ENCODE measurements at places on chromosomes 5 and 9.

DNA sequence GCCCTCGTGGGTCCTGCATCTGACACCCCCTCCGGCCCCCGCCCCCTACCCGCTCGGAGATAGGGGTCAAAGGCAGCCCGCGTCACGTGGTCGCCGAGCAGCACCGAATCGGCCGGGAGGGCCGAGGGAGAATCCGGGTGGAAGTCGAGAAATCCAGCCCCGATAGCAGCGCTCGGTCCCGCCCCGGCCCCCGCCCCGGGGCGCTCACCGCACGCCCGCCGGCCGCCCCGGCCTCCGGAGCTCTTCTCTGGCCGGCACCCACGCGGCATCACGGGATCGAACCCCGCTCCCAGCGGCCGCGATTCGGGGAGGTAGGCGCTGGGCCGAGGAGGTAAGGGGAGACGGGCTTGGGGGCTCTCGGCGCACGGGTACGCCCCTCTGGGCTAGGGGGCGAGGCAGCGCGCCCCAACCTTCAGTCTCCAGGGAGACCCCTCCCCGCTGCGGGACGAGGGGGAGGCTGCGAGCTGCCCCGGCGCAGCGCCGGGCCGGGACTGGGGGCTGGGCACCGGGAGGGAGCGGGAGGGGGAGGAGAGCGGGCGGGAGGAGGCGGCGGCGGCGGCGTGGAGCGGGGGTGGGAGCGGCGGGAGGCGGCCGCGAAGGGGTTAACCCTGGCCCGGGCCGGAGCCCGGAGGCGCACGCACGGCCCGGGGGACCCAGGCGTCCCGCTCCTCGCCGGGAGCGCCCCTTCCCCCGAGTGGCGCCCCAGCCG, 22.1 kb upstream of the NDST1 start:
- no peak for DNase-seq

GRCh38 chr9:72271613-72272478, 93.2 kb downstream of the ZFAND5 start:
- DNase-seq, result peak; percentile 54

DNA sequence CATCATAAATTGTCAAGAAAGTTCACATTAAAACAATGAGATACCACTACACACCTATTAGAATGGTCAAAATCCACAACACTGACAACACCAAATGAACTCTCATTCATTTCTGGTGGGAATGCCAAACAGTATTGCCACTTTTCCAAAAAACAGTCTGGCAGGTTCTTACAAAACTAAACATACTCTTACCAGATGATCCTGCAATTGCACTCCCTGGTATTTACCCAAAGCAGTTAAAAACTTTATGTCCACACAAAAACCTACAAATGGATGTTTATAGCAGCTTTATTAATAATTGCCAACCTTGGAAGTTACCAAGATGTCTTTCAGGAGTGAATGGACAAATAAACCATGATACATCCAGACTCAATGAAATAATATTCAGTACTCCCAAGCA, 56.8 kb downstream of the ZNF608 start:
- DNase-seq, result no peak

GRCh38 chr9:87290241-87291052, 207.2 kb upstream of the DAPK1 start:
- DNase-seq, result no peak

GRCh38 chr5:131541762-131542161, 93.3 kb downstream of the RAPGEF6 start:
- DNase-seq, result no peak

DNA sequence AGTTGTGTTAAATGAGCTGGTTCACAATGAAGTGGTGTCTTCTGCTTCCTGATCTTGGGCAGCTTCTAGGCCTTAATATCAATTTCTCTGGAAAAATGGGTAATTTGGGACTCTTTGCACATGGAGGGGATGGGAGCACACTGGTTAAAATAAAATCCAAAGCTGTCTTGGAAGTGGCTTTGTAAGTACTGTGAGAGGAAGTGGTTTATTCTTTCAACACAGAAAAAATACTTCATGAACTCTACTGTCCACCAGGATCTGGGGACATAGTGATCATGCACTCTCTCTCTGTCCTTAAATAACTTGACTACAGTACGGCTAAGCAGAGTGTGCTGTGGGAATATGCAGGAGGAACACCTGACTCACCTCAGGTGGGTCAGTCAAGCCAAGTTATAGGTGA, 2.4 kb downstream of the PCYOX1L start:
- no peak for DNase-seq

DNA sequence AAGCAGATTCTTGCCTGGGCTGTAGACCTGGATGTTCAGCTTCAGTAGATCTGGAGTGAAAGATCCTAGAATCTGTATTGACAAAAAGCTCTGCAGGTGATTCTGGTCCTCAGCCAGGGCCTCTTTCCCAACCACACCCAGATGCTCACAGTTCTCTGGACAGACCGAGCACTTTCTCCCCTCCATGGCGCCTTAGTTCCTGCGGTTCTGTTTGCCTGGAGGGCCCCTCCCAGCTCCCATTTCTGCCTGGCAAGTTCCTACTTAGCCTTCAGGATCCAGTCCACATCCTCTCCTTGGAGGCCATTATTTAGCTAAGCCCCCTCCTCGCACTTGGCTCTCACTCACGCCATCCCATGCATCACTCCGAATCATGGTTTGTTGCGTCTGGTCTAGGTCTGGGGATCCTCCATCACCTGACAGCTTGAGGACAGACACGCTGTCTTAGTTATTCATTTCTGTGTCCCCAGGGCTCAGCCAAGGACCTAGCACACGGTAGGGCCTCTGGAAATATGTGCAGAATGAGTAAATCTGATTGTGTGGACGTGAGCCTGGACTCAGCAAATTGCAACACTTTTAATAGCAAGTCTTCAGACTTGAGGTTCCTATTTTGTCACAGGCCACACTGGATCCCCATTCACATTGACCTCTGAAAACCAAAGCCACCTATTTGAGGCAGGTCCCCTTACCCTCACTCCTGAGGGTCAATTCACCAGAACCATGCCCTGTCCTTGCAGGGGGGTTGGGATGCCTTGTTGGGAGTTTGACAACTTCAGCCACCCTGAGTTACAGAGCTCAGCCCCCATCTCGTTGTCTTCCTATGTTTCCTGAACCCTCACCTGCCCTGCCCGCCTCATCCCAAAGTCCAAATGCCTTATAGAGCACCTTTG, 50.7 kb downstream of the COL15A1 start:
- DNase-seq, result no peak

- no peak for DNase-seq
Measured at GRCh38 chr5:145521066-145521465, 314.1 kb downstream of the PRELID2 start.

DNA sequence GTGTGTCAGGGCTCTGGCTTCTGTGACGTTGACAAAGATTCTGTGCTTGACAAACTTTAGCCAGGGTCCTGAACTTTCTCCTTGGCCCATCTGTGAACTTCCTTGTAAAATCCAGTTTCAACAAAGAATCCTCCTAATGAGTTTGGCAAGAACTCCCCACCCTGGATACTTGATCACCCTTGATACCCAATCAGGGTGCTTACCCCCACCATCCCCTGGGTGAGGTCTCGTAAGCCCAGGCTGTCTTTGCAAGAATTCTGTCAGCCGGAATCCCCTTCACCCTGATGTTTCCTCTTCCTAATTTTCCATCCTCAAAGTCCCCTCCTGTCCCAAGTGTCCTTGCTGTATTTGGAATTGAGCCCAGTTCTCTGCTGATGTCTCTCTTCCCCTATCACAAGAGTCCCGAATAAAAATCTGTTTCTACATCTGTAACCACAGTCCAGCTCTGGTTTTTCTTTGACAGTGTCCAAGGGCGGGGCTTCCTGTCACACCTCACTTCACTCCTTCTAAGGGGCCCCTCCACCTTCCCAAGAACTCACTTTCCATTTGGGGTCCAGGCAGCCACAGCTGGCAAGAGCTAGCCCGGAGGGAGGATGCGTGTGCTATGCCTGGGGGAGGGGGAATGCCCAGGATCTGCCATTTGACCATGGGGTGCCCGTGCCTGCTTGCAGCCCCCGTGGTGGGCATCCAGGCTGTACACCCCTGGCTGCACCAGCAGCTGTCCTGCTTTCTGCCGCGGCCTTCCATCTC, 2.7 kb upstream of the CARD19 start:
- peak; percentile 43 for DNase-seq

DNA sequence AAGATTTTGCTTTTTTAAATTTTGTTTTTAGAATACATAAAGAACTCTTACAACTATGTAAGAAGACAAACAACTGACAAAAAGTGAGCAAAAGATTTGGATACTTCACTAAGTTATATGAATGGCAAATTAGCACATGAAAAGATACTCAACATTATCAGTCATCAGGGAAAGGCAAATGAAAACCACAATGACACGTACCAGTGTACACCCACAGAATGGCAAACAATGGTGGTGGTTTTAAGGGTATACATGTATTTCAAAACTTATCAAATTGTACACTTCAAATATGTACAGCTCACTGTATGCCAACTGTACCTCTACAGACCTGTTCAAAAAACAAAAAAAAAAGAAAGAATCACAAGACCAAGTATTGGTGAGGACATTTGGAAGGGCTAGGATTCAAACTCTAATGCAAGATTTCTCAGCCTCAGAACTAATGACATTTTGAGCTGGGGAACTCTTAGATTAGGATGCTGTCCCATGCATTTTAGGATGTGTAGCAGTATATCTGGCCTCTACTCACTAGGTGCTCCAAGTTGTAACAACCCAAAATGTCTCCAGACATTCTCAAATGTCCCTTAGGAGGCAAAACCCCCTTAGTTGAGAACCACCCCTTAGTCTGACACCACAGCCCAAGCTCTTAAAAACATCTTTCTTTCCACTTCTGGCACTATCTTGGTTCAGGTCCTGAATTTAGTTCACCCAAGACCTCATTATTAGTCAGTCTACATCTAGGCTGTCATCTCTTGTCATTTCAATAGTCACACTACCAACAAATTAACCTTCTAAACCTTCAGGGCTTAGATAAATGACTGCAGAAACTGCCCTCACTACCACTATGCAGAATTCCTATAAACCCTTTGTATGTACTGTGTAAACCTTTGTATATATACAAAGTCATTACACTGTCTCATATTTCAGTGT, 9.7 kb downstream of the SCAI start:
- no peak for DNase-seq

GRCh38 chr5:62231576-62231975, 74.4 kb upstream of the KIF2A start:
- no peak for DNase-seq

DNA sequence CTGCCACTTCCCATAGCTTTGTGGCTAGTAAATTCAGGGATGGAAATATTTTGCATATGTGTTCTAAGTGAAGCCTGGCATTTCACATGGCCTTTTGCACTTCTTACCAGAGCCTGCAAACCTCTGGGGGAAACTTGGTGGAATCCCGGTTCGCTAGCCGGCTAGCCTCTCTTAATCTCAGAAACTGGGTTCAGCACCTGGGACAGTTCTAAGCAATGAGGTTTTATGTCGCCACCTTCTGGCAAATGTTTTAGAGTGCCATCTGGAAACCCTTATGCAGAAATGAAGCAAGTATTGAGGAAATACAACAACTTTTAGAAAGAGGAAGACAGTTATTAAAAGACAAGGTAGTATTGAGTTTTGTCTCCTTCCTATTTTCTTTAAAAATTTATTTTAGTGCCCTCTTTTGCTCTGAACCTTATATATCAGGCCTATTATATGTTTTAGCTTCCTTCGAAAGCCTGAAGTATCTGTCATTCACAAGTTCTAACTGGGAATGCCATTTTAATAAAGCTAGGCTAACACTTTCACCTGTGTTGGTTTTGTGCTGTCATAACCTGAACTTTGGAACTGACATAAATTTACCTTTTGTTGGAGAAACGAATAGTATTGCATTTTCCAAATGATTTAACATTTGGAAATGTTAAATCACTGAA, 963 bp upstream of the HTR1A start:
- DNase-seq, result peak; percentile 85

- DNase-seq, result no peak
Measured at GRCh38 chr5:133757396-133757945, 145.1 kb upstream of the FSTL4 start.

DNA sequence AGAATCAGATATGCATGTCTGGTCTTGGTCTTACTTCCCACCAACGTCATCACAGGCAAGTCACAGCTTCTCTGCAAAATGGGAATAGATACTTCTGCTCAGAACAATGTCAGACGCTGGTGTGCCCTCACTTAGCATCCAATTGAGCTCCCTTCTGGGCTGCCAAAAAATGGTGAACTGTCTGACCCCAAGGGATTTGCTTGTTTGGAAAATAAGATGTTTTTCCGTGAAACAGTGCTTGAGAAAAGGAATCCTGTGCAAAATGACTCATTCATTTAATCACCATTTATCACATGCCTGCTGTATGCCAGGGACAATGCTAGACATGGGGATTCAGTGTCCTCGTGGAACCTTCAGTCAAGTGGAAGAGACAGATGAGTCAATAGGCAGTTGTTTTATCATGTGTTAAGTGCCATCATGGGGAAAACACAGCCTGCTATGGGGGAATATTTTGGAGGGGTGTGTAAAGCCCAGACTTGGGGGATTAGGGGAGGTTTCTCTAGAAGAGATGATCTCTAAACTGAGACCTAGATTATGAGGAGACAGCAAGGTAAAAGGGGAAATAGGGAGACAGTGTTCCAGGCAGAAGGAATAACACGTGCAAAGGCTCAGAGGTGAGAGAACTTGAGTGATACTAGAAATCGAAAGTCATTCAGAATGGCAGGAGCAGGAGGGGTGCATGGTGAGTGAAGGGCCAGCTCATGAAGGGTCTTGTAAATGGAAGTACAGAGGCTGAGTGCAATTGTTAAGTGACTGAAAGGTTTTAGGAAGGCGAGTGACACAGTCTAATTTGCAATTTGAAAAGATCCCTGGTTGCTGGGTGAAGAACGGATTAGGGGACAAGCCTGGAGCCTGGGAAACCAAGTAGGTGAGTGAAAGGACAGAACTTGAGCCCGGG, 3.9 kb downstream of the NIPAL4 start:
- no peak for DNase-seq

DNA sequence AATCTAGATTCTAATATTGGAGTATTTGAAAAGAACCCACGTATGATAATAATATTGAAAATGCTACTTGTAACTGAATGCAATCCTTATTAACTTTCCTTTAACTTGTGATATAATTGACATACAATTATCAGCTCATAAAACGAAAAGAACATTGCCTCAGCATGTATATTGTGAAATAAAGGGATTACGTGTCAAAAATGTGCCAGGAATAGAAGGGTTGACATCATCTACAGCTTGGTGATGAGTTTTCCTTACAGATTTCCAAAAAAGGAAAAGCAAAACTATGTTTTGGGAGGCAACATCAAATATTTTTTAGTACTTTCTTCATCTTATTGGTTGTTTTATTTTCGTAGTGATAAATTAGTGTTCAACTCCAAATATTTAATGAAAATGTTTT, 266.0 kb upstream of the PTGER4 start:
- no peak for DNase-seq

GRCh38 chr9:107472581-107473340, 16.8 kb downstream of the KLF4 start:
- no peak for DNase-seq

DNA sequence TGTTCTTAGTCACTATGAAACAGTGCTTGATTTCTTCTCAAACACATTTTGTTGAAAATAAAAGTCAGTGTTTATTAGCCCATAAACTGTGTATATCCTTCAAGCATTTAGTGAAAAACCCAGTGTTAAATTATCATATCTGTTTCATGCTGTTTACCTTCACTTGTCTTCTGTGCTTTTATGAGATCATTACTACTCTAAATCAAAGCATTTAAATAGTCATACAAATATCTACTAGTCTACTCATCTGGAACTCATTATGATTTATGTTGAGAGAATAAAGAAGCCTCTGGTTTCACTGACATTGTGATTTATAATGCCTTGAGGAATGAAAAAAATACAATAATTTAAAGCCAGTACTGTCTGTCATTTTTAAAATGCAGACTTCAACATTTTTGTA, 366.5 kb downstream of the SLCO4C1 start:
- no peak for DNase-seq
